ENCODE measurements at places on chromosomes 12 and 14.

GRCh38 chr14:71589609-71590008 lies 342.6 kb upstream of the RGS6 start:
- DNase-seq, result no peak

- no peak for DNase-seq
Observed at GRCh38 chr12:70165450-70165849, 77.8 kb upstream of the CNOT2 start.

DNA sequence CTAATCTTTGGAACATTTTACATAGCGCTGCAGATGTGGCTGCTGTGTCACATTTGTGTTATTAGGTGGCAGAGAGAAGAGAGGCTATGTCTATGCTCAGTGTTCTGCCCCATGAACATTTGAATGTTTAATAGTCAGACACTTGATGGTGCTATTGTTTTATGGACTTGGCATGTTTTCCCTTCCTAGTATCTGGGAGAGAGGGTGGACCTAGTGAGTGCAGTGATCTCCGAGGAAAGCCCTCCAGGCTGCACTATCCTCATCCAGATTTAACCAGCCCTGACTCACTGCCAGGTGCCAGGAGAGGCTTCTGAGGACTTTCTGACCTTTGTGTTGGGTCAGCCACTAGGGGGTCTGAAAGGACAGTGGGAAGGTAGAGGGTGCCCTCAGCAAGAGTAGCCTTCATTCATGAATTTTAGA lies 24.3 kb downstream of the ZFC3H1 start:
- DNase-seq, result no peak

- DNase-seq, result no peak
Observed at GRCh38 chr12:82645414-82645813, 41.3 kb upstream of the TMTC2 start.

DNA sequence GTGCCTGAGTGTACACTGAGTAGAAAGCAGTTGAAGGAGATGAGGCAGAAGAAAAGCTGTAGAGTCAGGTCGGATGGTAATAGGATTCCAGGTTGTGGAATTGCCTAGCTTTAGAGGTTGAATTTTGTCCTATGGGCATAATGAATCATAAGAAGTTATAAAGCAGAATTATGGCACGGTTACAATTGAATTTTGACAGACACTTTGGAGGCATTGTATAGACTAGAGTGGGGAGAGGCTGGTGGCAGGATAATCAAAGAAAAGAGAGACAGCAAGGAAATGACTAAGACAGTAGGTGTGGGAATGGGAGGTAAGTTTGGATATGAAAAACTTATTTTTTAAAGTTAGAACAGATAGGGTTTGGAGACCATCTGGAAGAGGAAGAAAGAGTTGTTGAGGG lies 102.6 kb downstream of the NTN4 start:
- no peak for DNase-seq

GRCh38 chr12:3342051-3342450 lies 149.0 kb upstream of the PRMT8 start:
- no peak for DNase-seq

- DNase-seq, result no peak
Observed at GRCh38 chr12:14714437-14714836, 18.0 kb upstream of the GUCY2C start.

- DNase-seq, result no peak
Observed at GRCh38 chr14:51648296-51648695, 3.4 kb upstream of the FRMD6 start.

- DNase-seq, result no peak
Observed at GRCh38 chr12:117010693-117011451, 88.3 kb downstream of the TESC start.

- DNase-seq, result no peak
Observed at GRCh38 chr14:53663709-53664108, 292.9 kb downstream of the BMP4 start.

DNA sequence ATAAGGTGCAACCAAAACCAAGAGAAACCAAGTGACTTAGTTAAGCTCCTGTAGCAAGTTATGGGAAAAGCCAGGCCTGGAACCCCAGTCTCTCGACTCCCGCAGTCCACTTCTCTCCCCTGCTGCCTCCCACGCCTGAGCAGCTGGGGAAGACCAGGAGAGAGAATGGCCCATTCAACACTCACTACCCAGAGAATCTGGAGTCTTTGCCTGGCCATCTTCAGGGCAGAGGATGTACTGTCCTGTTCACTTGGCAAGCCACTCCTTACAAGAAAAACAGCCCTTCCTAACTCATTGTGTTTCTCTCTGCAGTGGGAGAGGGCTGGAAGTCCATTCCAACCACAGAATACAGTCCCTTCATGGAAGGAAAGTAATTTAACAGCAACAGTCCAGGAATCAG lies 1.8 kb downstream of the PITPNM2 start:
- DNase-seq, result no peak

DNA sequence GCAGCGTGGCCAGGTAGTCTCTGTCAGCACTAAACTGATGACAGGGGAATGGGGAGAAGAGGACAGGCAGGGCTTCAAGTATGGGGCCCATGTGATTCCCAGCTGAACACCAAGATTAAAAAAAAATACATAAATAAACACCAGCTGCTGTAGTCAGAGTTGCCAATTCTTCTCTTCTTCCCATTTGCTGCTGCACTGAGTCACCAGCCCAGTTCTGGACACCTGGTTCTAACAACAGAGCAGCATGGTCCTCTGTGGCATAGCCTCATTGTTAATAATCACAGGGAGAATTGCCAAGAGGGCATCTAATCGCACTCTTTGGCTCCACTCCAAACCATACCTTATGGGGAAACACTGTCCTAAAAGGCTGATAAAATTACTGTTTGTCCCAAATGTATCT lies 15.1 kb downstream of the PPM1H start:
- DNase-seq, result no peak
